ENCODE measurements at places on chromosomes 13 and 19.

- DNase-seq = no peak
Measured at GRCh38 chr13:89465366-89465765, 1794.2 kb downstream of the SLITRK5 start.

GRCh38 chr13:94318418-94318817 is 161.1 kb downstream of the DCT start:
- DNase-seq = no peak

DNA sequence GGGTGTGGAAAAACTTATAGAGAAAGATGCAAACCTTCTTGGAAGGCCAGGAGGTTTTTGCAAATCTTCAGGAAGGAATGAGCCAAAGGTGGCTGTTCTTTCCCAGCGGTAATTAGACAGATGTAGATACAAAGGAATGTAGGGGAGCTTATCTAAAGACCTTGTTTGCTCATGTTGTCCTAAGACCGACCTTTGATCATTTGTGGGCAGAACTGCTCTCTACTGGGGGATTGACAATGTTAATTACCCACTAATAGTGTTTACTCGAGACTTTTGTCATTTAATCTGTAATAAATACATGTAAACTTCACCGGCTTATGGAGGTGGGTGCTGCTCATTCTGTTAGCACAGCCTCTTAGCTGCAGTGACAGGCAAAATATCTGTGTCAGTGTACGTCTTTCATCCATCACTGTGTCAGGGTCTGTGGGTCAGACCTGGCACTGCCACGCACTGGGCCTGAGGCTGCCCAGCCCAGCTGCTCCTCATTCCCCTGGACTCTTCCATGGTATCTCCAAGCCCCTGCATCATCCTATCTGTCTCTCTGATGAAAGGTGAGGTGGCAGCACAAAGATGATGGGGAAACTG is 68.3 kb downstream of the ZNF431 start:
- no peak for DNase-seq

- DNase-seq = no peak
Measured at GRCh38 chr13:99459099-99459850, 42.0 kb upstream of the TM9SF2 start.

GRCh38 chr19:41932259-41932719 is 4.0 kb upstream of the ERFL start:
- DNase-seq = no peak

- DNase-seq = no peak
Measured at GRCh38 chr19:54252243-54252642, 4.8 kb downstream of the LILRB5 start.

GRCh38 chr13:94143624-94144350 is 335.7 kb downstream of the DCT start:
- no peak for DNase-seq

DNA sequence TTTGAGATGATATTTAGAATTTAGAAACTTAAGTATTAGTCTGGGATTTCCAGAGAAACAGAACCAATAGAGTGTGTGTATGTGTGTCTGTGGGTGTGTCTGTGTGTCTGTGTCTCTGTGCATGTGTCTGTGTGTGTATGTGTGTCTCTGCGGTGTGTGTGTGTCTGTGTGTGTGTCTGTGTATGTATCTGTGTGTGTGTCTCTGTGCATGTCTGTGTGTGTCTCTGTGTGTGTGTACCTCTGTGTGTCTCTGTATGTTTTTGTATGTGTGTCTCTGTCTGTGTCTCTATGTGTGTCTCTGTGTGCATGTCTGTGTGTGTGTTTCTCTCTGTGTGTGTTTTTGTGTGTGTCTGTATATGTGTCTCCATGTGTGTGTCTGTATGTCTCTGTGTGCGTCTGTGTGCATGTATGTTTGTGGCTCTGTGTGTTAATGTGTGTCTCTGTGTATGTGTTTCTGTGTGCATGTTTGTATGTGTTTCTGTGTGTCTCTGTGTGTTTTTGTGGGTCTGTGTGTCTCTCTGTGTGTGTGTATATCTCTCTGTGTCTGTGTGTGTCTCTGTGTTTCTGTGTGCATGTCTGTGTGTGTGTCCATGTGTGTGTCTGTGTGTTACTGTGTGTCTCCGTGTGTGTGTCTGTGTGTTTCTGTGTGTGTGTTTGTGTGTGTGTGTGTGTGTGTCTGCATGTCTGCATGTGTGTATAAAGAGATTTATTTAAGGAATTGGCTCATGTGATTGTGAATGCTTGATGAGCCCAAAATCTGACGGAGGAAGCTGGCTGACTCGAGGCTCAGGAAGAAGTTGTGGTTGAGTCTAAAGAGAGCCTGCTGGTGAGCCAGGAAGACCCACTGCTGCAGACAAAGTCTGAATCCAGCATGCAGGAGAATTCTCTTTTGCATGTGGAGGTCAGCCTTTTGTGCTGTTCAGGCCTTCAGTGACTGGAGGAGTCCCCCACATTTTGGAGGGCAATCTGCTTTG is 22.2 kb downstream of the GPR42 start:
- DNase-seq = no peak

GRCh38 chr19:4052114-4052992 is 14.3 kb downstream of the ZBTB7A start:
- no peak for DNase-seq

DNA sequence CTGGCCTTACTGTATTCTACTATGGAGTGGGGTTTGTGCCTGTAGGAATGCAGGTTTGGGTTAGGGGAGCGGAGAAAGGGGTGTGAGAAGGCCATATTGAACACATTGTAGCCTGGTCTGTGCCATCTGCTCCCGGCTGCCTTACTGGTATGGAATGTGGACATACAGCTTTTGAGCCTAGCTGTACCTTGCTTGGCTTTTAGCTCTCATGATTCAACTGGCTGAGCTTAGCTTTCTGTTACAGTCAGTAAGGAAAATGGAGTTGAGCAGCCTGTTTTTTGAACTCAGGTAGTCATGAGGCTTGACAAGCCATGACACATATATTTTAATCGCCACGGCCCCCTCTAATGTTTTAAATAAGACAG is 41.6 kb downstream of the ARHGAP35 start:
- DNase-seq = no peak

Measured in AG04449 (cell line).